ENCODE measurements at places on chromosomes 5 and 9. TPM values are rescaled to one million over a fixed set of nuclear protein-coding genes. Genes with fewer than 3 reads are reported as not detected.
A peak's percentile ranks its signal among the peaks of the same experiment; 100 is the strongest.

The SERF1B gene
- total RNA-seq: 19.4 TPM

DNA sequence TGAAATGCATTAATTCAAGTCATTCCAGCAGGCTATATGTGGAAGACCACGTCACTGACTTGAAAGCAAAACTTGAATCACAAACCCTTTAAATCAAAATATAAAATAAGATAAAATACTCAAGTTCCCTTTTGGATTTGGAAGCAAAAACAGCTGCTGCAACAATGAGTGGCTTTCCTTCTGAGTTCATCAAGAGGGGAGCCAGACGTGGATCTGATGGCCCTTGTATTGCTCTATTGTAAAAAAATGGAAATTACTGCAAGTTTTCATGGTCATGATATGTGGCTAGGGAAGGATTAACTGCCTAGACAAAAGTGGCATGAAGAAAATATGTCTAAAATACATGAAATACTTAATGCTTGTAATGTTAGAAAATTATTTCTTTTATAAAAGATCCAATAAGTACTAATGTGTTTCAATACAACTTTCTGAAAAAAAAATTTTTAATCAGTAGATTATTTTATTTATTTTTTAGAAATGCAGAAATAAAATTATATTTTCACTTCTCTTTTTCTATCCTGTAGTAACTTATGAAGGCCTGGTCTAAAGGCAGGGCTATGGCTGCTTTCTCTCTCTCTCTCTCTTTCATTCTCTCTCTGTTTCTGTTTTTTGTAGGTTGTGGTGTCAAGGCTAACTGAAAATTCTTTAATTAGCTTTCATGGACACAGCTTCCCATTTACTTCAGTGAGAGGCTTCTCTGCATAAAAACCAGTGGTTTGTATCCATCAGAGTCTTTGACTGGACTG, 24.0 kb downstream of the LIX1 start:
- peaks cover 8% of the 10 kb centered on the region for H3K4me1 ChIP-seq
- H3K4me3 ChIP-seq: no peak overlapping the region
- H3K27me3 ChIP-seq: no peaks in the 10 kb centered on the region
- no peak for DNase-seq
- peak overlapping the region; percentile 43 for H3K27ac ChIP-seq

DNA sequence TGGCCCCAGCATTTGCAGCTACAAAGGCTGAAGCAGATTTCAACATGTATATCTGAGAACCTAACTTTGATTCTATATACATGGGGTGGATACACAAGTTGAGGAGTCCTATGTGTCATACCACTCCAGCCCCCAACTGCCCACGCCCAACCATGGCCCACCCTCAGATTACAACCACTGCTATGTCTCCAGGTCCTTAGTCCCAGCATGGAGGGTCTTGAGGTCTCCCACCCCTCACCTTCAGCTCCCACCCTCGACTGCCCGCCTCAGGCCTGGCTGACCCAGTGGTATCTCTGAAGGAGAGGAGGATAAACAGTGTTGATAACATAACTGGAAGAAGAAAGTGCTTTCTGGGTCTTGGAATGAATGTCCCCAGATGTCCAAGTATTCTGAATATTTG, 8.2 kb downstream of the SOWAHA start:
- no peaks in the 10 kb centered on the region for H3K36me3 ChIP-seq
- H3K4me1 ChIP-seq: peaks cover 12% of the 10 kb centered on the region
- no peak for DNase-seq
- H3K27ac ChIP-seq: no peak overlapping the region

GRCh38 chr5:76859591-76860247, 9.9 kb downstream of the S100Z start:
- H3K36me3 ChIP-seq: no peaks in the 10 kb centered on the region
- peaks cover 19% of the 10 kb centered on the region for H3K4me1 ChIP-seq
- no peak overlapping the region for H3K4me3 ChIP-seq
- no peak overlapping the region for H3K27ac ChIP-seq
